Left forelimb (tissue), 1 donor: ENCODE measurements at places on chromosomes 3 and 15.

GRCh38 chr15:97234851-97235610 lies 725.5 kb upstream of the ARRDC4 start:
- no peak for DNase-seq

- no peak for DNase-seq
Measured at GRCh38 chr3:180246688-180247195, 210.0 kb upstream of the PEX5L start.

DNA sequence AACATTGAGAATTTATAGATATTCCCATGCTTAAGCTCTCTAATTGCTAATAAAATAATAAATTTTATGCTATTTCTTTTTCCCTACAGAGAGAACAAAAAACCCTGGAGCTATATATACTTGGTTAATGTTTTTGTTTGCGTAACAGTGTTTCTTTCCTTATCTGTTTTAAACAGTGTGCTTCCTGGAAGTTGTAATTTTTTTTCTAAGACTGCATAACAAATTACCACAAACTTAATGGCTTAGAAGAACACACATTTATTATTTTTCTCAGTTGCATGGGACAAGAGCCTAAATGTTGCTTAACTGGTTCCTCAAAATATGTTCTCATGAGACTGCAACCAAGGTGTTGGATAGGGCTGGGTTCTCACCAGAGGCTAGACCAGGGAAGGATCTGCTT lies 49.7 kb upstream of the DPH6 start:
- DNase-seq, result no peak

DNA sequence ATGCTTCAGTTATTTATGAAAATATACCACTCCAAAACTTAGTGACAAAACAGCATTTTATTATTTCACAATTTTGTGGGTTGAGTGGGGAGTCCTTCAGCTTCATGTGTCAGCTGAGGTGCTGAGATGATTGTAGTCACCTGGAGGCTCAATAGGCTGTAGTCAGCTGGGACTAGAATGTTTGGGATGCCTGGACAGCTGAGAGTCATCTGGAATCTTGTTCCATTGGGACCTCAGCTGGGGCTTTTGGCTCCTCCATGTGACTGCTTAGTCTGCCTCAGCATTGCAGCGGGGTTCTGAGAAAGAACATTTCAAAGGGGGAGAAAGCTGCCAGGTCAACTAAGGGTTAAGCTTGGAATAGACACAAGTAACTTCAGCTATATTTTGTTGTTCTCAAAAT lies 13.4 kb downstream of the STT3B start:
- DNase-seq, result no peak

- DNase-seq, result no peak
Measured at GRCh38 chr3:149087208-149087607, 875 bp upstream of the HLTF start.

DNA sequence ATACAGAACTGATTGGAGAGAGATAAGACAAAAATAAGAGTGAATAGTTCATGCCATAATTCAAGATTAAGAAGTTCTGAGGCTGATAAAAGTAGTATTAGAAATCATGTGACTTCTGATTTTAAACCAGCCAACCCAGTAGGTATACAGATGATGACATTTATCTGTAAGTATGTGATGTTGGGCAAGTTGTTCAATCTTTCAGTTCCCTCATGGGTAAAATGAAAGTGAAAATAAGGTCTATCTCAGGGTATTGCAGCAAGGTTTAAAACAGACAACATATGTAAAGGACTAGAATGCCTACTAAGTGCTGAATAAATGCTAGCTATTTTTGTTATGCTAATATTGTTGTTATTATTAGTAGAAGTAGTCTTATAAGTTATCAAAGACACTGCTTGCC lies 1055.7 kb downstream of the NAALADL2 start:
- no peak for DNase-seq

DNA sequence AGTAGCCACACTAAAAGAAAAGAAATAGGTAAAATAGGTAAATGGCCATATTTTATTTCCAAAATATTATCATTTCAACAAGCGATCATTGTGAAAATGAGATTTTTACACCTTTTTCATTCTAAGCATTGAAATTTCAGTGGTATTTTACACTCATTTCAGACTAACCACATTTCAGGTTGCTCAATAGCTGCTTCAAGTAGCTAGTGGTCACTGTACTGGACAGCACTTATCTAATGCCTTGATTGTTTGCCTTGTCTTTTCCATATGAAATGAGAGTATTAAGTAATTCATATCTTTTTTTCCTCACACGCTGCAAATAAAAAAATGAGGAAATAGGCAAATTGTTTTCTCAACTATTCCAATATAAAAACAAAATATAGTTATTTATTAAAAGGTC lies 332.8 kb downstream of the NLGN1 start:
- no peak for DNase-seq

DNA sequence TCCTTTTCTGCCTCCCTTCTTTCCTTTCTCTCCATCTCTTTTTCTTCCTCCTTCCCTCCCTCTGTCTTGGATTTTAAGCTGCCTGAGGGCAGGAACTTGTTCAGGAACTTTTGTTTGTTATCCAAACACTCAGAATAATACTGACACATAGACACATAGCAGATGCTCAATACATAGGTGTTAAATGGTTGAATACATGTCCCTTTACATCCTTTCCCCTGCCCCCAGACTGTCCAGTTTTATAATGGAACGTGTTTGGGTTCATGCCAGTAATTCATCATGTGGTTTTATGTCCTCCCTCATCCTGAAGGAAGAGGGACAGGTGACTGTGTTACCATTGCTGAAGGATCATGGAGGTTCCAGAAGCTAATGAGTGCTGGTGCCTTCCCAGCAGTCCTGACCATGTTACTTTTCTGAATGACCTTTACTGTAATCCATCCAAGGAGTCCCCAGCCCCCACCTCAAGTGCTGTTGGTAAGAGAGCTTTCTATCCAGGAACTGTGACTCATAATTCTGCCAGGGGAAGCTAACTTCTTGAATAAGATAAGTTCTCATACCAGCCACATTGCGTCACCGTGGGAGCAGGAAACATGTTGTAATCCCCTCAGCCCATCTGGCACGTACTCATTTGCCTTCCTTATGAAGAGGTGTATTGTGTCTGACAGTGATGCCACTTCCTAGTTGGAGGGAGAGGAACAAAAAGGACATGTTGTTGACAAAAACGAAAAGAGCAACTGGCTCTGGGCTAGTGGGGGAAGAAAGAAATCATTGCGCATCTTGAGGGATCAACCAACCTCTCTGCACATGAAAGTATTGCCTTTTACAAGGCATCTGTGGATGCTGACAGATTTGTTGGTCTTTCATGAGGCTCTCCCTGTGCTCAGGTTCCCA lies 52.4 kb downstream of the IL1RAP start:
- DNase-seq, result no peak
